ENCODE measurements at places on chromosomes 12 and 14. TPM values are rescaled to one million over a fixed set of nuclear protein-coding genes. Genes with fewer than 3 reads are reported as not detected.

Gene CAPS2
- total RNA-seq, result 0.83 TPM

Gene KRT79
- total RNA-seq, result not detected

Gene IAPP
- 2.5 TPM for total RNA-seq

Gene MIP
- 0.16 TPM for total RNA-seq

Gene ADAM21
- total RNA-seq, result 1.3 TPM

Gene POLE2
- 4.6 TPM for total RNA-seq

Gene NANOG
- total RNA-seq, result 0.18 TPM

Gene KRT74
- 0.38 TPM for total RNA-seq

Gene DTX1
- total RNA-seq, result 31.7 TPM

Gene ASIC1
- 14.5 TPM for total RNA-seq

Gene HOXC12
- total RNA-seq, result 0.14 TPM

Gene C12orf60
- 4.1 TPM for total RNA-seq

Gene P2RX2
- 0.13 TPM for total RNA-seq

Gene DEPDC4
- total RNA-seq, result 2.5 TPM

Gene TOMM20L
- not detected for total RNA-seq

Gene ACVRL1
- 10.6 TPM for total RNA-seq

Gene MYH6
- total RNA-seq, result 0.50 TPM

Gene ZFHX2
- total RNA-seq, result 6.1 TPM

Gene ENDOU
- total RNA-seq, result 0.11 TPM

Gene NKX2-1
- not detected for total RNA-seq

Gene GMPR2
- 69.1 TPM for total RNA-seq

Gene SIX6
- total RNA-seq, result not detected

Gene PRIMA1
- 1.1 TPM for total RNA-seq

Gene CD27
- total RNA-seq, result 2.0 TPM

Gene HCAR1
- total RNA-seq, result 0.08 TPM

Data from motor neuron (in vitro differentiated cells).